ENCODE measurements at places on chromosomes 1 and 21.

DNA sequence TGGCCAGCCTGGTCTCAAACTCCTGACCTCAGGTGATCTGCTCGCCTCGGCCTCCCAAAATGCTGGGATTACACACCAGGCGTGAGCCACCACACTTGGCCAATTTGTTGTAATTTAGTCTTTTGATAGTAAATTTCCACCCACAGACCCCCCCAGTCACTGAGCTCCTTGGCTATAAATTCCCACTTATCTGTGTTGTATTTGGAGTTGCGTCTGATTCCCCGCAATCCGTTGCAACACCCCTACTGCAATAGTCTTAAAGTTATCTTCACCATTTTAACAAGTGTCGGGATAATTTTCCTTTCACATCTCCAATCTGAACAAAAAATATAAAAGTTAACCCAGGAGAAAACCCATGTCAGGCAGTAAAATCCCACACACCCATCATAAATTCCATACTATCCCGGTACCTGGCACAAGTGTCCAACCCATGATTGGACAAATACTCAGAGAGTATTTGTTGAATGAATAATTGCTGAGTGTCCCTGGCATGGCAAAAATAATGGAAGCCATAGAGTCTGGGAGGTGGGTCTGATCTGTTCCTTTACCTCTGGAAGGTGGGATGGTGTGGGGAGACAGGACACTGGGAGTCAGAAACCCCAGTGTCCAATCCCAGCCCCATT lies 9.3 kb upstream of the CNR2 start:
- DNase-seq = no peak

DNA sequence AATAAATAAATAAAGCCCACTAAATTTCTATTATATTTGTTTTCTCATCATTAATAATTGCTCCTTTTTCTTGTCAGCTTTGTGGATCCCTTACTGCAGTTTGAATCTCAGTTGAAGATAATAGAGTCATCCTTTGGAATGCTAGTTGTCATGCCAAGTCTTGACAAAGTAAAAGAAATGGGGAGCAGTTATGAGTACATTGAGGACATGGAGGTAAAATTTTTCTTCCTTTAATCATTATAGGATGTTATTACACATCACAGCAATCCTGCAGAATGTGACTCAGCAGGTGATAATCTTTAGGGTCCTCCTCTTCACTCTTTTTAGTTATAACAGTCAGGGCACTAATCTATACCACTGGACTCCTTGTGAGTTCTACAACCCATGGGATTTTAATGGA lies 24.1 kb downstream of the MROH9 start:
- DNase-seq = peak; percentile 77

- no peak for DNase-seq
Observed at GRCh38 chr1:56816264-56816663, 2.9 kb downstream of the FYB2 start.

DNA sequence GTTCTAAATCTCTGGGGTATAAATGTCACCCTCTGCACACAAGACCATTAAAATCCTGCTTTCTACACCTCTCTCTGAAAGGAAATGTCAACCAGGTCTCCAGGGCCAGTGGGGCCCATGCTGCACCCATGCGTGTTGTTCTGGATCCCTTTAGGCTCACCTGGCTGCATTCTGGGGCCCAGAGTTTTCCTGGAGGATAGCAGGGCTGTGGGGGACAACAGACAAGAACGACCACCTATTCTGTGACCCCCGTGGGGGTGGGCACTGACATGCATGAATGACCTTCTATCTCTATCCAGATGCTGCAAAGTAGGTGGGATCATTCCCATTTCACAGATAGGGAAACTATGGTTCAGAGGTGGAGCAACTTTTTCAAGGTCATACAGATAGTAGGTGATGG lies 41.6 kb downstream of the TNNT2 start:
- no peak for DNase-seq

DNA sequence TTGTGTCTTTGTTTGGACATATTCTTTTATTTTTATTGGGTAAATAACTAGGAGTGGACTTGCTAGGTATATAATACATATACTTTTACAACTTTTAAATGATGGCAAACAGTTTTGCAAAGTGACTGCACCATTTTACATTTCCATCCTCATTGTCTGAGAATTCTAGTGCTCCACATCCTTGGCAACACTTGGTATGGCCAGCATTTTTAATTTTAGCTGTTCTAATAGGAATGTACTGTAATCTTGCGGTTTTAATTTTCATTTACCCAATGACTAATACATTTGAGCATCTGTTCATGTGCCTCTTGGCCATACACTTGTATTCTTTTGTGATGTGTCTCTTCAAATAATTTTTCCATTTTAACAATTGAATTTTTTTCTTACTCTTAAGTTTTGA lies 37.0 kb upstream of the ATP6V1G3 start:
- peak; percentile 54 for DNase-seq

- no peak for DNase-seq
Observed at GRCh38 chr1:162992945-162993344, 76.2 kb upstream of the RGS4 start.

Data from HCEC 1CT (cell line).